MCF 10A (cell line): ENCODE measurements at places on chromosomes 4 and X.

DNA sequence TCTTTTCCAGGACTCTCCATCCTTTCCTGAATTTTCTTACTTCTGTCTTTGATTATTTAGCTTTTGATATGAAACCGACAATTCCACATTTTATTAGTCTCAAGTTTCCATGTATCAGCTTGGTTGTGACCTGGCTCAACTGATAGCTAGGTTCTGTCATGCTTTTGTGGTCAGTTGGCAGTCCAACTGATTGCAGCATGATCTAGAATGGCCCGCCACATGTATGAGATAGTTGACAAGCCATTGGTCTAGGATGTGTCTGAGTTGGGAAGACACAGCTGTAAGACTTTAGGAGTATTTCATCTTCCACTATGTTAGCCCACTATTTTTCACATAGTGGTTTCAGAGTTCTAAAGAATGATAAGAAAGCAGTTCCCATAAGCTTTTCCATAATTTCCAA is 117.5 kb upstream of the GRID2 start:
- DNase-seq: no peak

DNA sequence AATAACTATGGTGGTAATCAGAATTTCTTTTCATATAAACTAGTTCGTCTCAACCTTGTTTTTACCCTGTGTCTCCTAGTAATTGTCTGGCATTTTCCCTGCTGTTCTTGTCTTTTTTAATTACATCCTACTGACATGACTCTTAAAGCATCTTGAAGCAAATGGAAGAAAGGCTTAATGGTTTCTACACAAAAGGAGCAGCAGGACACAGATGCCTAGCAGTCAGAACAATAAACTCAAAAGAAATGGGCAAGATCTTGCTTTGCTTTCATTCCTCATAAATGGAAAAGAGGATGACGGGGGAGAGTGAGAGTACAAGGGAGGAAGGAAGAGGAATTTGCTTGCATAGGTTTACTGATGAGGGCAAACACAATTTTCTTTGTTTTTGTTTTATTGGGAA is 293.2 kb upstream of the EMCN start:
- no peak for DNase-seq

DNA sequence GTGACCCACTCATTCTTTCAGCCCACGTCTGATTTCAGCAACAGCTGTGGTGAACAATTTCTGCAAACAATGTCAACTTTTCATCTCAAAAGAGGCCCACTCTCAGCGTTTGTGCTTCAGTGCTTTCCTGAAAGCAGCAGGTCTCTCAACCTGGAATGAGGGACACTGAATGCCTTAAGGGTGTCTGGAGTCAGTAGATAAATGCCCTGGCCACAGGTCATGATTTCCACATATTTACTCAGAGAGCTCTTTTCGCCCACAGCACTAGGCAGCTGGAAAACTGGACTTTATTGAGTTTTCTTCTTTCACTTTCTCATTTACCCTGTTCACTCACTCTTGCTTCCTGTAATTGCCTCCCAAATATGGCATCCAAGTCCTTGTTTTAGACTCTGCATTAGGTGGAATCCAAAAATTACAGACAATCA is 52.8 kb downstream of the NPFFR2 start:
- no peak for DNase-seq

DNA sequence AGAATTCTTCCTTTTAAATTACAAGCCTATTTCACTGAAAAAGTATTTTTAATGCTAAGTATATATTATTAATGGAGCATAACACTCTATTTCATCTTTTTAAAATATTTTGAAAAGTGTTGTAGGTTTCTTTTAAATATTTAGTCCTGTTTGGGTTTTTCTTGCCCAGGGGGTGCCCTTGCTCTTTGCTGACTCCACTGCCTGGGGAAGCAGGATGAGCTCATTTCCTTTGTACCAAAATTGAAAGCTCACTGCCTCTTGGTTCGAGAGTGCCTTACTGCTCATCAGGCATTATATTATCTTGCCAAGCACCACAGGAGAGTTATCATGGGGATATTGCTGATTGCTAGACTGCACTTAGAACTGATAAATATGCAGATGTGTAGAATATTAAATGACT is 819.2 kb downstream of the PCDH18 start:
- peak; percentile 41 for DNase-seq

- peak; percentile 54 for DNase-seq
Observed at GRCh38 chr4:78556665-78557064, 5.1 kb downstream of the ANXA3 start.

DNA sequence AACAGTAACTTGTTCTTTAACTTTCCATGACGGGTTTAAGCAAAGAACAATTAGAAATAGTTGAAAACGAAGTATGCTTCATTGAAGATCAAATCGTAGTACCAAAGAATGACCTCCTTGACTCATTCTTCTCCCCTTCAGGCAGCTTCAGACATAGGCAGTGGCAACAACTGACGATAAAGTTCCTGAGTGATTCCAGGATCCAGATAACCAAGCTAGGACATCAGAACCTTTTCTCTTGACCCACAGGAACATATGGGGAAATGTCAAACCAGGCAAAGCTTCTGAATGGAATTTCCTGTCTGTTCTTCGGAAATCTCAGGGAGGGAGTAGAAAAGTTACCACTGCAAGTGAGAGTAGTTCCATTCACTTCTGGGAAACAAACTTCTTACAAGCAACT is 74.2 kb downstream of the HS3ST1 start:
- no peak for DNase-seq
